Activated CD8-positive, alpha-beta memory T cell treated with anti-CD3 and anti-CD28 coated beads, Interleukin-2, amount 10 ng/mL, durations not matched to agents 7 days and 5 days (primary cell): ENCODE measurements at places on chromosomes 11 and 22.

GRCh38 chr11:83681031-83681781, 395.0 kb upstream of the CCDC90B start:
- DNase-seq, result no peak

- no peak for DNase-seq
These were observed 110.8 kb downstream of the ARHGAP8 start for GRCh38 chr22:44862981-44863860.

DNA sequence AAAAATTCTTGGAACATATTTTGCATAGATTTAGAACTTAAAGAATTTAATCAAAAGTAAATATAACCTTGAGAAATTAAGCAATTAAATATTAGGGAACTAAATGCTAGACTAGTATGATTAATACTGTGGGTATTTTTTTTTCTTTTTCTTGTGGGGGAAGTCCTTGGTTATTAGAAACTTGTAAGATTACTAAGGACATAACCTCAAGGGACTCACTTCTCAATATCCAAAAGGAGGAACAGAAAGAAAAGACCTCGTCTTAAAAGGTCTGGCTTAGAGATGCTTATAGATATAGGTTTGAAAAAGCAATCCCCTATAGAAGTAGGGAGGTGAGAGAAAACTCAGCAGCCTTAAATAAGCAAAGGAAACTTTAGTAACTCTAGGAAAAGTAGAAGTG, 368.5 kb downstream of the INSC start:
- DNase-seq, result no peak

GRCh38 chr11:113377681-113378412, 9.7 kb upstream of the ANKK1 start:
- DNase-seq, result no peak

GRCh38 chr11:107706531-107706930, 5.3 kb downstream of the SLN start:
- DNase-seq, result no peak

GRCh38 chr22:49263101-49263500, 564.6 kb downstream of the BRD1 start:
- DNase-seq, result no peak

GRCh38 chr11:72351836-72352235, 82.5 kb downstream of the CLPB start:
- DNase-seq, result no peak

GRCh38 chr22:27257987-27258386, 543.6 kb downstream of the MN1 start:
- no peak for DNase-seq

GRCh38 chr11:19432370-19433061, 191.8 kb upstream of the E2F8 start:
- DNase-seq, result no peak

GRCh38 chr11:102197670-102198139, 87.5 kb downstream of the YAP1 start:
- DNase-seq, result no peak

- DNase-seq, result no peak
These were observed 16.2 kb downstream of the OTOG start for GRCh38 chr11:17563231-17563646.

DNA sequence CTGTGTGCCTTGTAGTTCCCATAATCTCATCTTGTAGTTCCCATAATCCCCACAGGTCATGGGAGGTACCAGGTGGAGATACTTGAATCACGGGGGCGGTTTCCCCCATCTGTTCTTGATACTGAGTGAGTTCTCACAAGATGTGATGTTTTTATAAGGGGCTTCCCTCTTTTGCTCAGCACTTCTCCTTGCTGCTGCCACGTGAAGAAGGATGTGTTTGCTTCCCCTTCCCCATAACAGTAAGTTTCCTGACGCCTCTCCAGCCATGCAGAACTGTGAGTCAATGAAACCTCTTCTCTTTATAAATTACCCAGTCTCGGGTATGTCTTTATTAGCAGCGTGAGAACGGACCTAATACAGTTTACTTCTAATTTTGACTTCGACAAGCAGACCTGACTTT, 14.0 kb upstream of the SMIM38 start:
- no peak for DNase-seq

DNA sequence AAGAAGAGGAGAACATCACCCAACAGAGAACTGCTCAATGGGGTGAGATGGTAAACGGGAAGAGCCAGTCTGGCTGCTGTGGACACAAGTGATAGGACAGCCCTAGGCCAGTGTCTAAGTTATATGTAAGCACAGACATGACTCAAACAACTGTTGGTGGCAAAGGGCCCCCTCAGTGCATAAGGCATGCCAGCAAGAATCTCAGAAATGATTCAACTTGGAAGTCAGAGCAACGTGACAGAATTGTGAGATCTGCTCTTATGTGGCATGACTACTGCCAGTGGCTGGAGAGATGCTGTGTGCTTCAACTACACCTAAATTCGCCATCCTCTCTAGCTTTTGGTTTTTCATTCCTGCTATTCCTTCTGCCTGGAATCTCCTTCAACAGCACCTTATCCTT, 7.4 kb downstream of the SLN start:
- DNase-seq, result no peak

GRCh38 chr11:64006398-64006797, 20.2 kb downstream of the OTUB1 start:
- no peak for DNase-seq

- DNase-seq, result no peak
These were observed 52.1 kb downstream of the LHFPL7 start for GRCh38 chr22:24894220-24894975.
